CD4-positive, alpha-beta T cell treated with Interleukin-2 at 100 ng/mL for 4 hours (primary cell): ENCODE measurements at places on chromosomes 3 and 15.

DNA sequence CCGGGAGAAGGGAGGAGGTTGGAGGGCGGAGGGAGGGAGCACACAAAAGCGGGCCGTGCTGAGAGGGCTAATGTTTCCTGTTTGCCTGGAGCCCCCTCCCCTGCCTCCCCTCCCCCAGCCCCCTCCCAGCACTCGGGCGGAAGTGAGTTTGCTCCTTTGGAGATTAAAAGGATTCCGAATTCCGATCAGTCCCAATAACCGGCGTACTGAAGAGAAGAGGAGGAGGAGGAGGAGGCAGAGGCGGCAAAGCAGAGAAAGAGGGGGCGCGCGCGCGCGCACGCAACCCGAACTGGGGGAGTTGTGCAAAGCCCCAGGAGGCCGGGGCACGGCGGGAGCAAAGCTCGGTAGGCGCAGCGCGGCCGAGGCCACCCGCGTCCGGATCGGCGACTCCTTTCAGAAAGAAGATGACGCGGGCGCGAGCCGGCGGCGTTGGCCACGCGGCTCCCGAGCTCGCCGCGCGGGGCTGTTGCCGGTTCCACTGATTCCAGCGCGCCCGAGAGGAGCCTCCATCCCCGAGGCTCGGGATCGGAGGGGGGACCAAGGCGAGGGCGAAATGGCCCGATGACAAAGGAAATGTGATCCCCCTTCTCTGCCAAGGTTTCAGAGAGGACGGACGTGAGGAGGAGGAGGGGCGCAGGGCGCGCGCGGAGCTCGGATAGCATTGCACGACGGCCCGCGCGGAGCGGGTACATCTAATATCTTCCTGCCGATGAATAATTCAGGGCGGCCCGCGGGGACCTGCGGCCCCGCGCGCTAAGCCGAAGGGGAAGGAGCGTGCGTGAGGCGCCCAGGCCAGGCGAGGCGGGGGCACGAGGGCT, 1.1 kb upstream of the TRIM71 start:
- DNase-seq = no peak

DNA sequence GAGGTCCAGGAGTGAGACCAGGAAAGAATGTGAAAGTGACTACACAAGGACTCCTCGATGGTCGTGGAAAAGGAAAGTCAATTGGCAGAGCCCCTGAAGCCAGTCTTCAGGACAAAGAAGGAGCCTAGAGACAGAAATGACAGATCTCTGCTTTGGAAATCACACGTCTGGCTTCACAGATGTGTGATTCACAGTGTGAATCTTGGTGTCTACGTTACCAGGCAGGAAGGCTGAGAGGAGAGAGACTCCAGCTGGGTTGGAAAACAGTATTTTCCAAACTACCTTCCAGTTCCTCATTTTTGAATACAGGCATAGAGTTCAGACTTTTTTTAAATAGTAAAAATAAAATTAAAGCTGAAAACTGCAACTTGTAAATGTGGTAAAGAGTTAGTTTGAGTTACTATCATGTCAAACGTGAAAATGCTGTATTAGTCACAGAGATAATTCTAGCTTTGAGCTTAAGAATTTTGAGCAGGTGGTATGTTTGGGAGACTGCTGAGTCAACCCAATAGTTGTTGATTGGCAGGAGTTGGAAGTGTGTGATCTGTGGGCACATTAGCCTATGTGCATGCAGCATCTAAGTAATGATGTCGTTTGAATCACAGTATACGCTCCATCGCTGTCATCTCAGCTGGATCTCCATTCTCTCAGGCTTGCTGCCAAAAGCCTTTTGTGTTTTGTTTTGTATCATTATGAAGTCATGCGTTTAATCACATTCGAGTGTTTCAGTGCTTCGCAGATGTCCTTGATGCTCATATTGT, 6.0 kb downstream of the CCR2 start:
- peak; percentile 63 for DNase-seq

GRCh38 chr15:40344631-40345120, 3.9 kb upstream of the CCDC9B start:
- peak; percentile 74 for DNase-seq

GRCh38 chr3:195122261-195122660, 148.7 kb downstream of the XXYLT1 start:
- DNase-seq = no peak

GRCh38 chr15:35448294-35448693, 97.7 kb downstream of the DPH6 start:
- no peak for DNase-seq
